Left renal cortex interstitium (tissue), 4 donors: ENCODE measurements at places on chromosomes 3 and 15. TPM values are rescaled to one million over a fixed set of nuclear protein-coding genes. Genes with fewer than 3 reads are reported as not detected.

Gene SLC24A5
- 0.30 TPM for polyA plus RNA-seq

Gene TLR9
- 0.33 TPM for polyA plus RNA-seq

Gene NOX5
- polyA plus RNA-seq: 0.55 TPM

- no peak for DNase-seq
These were observed 238.9 kb downstream of the SUCLG2 start for GRCh38 chr3:67415511-67415910.
